NCI-H1436 (cell line): ENCODE measurements at places on chromosomes 5 and 9.

DNA sequence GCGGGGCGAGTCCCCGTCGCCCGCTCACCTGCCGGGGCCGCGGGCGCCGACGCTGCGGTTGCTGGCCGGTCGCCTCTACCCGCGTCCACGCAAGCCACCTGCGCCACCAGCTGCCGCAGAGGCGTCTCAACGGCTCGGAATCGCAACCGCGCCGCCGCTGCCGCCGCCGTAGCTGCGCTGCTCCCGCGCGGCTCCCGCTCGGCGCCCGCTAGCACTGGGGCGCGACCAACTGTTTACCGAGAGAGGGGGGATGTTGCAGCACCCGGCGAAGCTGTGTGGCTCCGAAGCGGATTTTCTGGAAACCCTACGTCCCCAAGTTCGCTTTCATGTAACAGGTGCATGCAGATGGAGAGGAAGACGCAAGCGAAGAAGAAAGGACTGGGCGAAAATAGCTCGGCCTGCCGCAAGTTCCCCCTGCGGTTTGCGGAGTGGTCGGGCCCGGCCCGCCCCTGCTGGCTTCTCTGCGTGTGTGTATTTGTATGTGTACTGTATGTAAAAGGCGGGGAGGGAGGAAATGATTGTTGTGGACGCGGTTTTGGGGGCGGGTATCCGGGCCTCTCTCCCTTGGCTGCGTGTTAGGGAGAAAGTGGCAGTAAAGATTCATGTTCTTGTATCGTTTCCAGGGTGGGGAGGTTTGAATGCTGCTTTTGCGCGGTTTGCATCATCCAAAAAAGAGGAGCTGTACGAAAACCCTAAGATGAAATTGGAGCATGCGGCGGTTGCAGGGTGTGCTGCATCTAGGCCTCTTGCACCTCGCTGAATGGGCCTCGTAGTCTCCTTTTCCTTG, at the start of gene PSIP1:
Gene PSIP1, minus strand, starts transcription at position 182 of the 787 bp plus-strand sequence. CDS start 782 bp downstream, outside the sequence.
- peak; percentile 85 for DNase-seq

- no peak for DNase-seq
These were observed 617.7 kb upstream of the C9orf72 start for GRCh38 chr9:28190981-28191380.

GRCh38 chr9:72263572-72263971, 101.4 kb downstream of the ZFAND5 start:
- DNase-seq, result no peak

DNA sequence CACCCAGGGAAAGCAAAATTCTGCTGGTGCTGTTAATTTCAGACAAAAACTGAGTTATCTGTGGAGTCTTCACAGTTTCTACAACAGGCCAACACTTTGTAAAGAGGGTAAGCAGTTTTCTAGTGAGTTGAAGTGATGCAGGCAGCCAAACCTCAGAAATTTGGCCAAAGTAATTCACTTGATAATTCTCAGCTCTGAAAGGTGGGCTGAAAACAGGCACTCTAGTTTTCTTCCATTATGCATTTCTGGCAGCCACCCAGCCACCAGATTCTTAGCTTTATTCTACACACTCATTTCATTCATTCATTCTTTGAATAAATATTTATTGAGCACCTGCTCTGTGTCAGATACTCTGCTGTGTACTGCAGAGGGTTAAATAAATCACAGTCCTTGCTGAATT, 184.2 kb downstream of the RAB3C start:
- DNase-seq, result no peak

- no peak for DNase-seq
These were observed 1.1 kb upstream of the PFDN1 start for GRCh38 chr5:140303966-140304365.

DNA sequence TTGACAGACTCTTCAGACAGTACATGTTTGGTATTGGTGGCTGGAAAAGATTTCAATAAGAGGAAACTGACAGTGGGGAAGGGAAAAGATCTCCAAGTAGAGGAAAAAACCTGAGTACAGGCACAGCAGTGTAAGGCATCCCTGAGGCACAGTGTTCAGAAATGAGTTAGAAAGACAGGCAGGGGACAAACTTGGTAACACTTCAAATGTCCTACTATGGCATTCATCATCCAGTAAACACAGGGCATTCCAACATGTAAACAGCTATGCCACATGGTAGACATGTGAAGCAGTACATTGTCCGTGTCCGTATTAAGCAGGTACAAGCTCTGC, 45.0 kb upstream of the NR5A1 start:
- DNase-seq, result no peak

DNA sequence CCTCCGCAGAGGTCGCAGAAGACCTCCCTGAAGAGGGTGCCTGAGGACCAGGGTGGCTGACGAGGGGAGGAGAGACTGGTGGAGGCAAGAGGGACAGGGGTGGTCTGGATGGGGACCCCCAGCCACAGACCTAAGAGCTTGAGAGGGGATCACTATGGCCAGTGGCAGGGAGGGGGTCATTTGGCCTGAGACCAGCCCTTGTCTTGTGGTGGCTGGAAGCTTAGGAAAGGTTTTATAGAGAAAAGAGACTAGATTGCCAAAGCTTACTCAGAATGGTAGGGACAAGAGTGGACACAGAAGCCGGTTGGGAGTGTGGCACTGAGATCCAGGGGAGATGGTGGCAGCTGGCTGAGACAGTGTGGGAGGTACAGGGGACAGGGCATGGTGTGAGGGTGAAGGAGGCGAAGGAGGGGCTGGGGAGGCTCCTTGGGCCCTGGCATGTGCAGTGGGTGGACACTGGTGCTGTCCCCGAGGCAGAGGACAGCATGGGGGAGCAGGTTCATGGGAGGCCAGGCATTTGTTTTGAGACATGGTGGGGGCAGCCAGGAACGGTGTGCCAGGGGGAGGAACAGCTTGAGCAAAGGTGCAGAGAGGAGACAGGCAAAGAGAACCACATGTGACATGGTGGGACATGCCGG, 123.0 kb downstream of the C9orf50 start:
- no peak for DNase-seq
